A549 treated with CORT108297 at 1 μM for 4 hours (cell line): ENCODE measurements at places on chromosomes 16 and 17. TPM values are rescaled to one million over a fixed set of nuclear protein-coding genes. Genes with fewer than 3 reads are reported as not detected.

The MAPT gene
- total RNA-seq = 1.8 to 2.3 TPM (median 2.0 TPM) in 5 replicates

The C16orf46 gene
- 0.59 to 1.5 TPM (median 0.72 TPM) in 5 replicates for total RNA-seq

The APOH gene
- total RNA-seq = 3.0 to 6.1 TPM (median 4.9 TPM) in 5 replicates

The GPR139 gene
- not detected in 5 replicates for total RNA-seq

The LRRC36 gene
- 0.09 to 0.23 TPM (median 0.09 TPM) in 3 of 5 replicates, not detected in the others for total RNA-seq

The YBX2 gene
- total RNA-seq = 0.53 to 0.69 TPM (median 0.59 TPM) in 5 replicates

The HIGD1B gene
- total RNA-seq = not detected in 5 replicates

The MYH2 gene
- not detected in 5 replicates for total RNA-seq
